ENCODE measurements at places on chromosomes 13 and 19.

GRCh38 chr13:93244918-93245280 is 18.3 kb downstream of the GPC6 start:
- DNase-seq = no peak

DNA sequence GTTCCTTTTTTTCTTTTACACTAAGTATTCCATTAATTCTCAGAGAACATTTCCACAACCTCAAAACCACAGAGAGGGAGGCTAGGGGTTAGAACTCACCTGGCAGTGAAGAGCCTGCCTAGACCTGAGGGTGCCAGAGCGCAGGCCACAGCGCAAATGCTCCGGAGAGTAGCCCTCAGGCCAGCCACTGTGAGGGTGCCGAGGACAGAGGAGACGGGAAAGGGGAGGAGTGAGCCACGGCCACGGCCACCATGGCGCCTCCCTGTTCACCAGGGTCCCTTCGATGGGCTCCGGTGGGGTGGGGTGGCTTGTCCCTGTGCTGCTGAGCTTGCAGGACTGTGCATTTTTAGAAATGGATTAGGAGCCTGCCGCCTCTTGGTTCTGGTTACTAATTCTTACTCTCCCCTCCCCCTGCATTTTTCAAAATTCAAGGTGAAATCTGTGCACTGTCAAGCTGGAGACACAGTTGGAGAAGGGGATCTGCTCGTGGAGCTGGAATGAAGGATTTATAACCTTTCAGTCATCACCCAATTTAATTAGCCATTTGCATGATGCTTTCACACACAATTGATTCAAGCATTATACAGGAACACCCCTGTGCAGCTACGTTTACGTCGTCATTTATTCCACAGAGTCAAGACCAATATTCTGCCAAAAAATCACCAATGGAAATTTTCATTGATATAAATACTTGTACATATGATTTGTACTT is 58.8 kb downstream of the GGACT start:
- DNase-seq = no peak

GRCh38 chr13:77521595-77522367 is 13.7 kb upstream of the SCEL start:
- DNase-seq = no peak

GRCh38 chr19:1486720-1487575 is 3.2 kb downstream of the PCSK4 start:
- no peak for DNase-seq

GRCh38 chr13:23771956-23772355 is 117.2 kb downstream of the MIPEP start:
- no peak for DNase-seq

GRCh38 chr13:27774169-27774568 is 18.1 kb upstream of the GSX1 start:
- no peak for DNase-seq

GRCh38 chr13:67806796-67807195 is 576.7 kb upstream of the PCDH9 start:
- DNase-seq = no peak

- DNase-seq = no peak
Observed at GRCh38 chr19:44315883-44316282, 11.1 kb upstream of the ZNF235 start.

All from AML-193 (cell line).